AG10803 (cell line): ENCODE measurements at places on chromosomes 1 and 21.

GRCh38 chr1:193588311-193589082, 402.1 kb upstream of the B3GALT2 start:
- no peak for DNase-seq

GRCh38 chr1:156908541-156908940, 11.9 kb upstream of the LRRC71 start:
- DNase-seq: no peak

GRCh38 chr1:27522432-27523336, 32.7 kb upstream of the WASF2 start:
- no peak for DNase-seq

- no peak for DNase-seq
These were observed 54.7 kb upstream of the ITPKB start for GRCh38 chr1:226793620-226794276.

DNA sequence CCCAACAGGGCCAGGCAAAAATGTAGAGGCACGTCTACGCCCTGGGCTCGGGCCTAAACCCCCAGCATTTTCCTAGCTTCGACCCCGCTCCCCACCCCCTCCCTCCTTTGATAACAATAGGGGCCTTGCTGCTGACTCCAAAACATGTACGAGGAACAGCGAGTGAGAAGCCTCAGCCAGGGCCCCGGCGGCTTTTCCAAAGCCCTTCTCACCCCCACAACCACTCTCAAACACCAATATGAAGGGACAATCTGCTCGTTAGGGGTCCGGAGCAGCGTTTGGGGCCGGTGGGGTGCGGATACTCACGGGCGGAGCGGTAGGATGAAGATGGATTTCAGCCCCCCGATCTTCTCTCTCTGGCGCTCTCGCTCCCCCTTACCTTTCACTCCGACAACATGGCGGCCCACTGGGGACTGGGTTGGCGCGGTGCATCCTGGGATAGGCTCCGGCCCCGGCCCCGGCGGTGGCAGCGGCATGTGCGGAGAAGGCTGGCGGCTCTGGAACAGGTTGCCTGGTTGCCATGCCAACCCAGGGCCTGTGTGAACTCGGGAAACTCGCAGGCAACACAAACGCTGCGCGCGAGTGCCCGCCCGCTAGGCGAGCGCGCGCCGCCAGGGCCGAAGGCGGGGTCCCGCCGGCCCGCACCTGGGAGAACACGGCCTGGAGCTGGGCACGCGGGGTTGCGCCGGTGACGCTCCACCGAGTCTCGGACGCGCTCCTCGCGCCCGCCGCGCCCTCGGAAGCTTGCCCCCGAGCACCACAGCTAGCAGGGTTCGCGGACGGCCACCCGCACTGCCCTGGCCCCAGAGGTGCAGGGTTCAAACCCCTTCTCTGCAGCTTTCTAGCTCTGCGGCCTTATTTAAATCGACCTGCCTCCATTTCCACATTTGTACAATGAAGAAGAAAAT, at the start of gene PUM1:
Gene PUM1, minus strand, starts transcription at position 408 of the 908 bp plus-strand sequence. CDS start 6,151 bp downstream, outside the sequence.
- peak; percentile 96 for DNase-seq

DNA sequence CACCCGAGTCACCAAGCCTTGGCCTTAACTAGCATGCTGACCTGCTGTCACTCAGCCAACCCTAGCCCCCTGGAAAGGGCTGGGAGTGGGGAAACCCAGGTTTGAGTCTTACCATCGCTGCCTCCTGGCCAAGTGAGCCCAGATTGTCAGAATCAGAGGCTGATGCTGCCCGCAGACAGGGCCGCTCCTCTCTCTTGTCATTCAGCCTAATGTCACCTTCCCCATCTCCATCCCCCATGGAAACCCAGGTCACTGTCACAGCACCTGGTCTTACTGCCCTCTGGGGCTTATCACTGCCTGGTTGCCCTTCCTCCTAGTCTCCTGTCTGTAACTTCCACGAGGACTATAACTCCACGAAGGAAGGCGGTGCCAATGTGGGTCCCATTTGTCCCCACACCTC, 53.6 kb upstream of the CASZ1 start:
- DNase-seq: no peak

DNA sequence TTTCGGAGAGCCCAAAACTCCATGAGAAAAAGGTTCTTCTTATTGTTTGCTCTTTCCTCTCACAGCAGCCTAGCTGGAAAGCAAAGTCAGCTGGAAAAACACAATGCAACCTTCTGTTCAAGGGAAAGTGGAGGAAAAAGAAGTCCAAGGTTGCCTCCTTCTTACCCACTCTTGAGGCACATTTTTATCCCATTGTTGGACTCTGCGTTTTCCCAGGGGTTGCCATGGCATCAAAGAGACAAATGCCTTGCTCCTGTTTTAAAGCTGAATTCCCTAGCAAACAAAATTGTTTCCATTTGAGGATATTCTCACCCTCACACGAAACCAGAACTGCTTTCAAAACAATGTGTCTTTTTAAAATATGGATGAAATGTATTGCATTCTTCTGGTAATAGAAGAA, 45.1 kb upstream of the PALMD start:
- DNase-seq: peak; percentile 75

DNA sequence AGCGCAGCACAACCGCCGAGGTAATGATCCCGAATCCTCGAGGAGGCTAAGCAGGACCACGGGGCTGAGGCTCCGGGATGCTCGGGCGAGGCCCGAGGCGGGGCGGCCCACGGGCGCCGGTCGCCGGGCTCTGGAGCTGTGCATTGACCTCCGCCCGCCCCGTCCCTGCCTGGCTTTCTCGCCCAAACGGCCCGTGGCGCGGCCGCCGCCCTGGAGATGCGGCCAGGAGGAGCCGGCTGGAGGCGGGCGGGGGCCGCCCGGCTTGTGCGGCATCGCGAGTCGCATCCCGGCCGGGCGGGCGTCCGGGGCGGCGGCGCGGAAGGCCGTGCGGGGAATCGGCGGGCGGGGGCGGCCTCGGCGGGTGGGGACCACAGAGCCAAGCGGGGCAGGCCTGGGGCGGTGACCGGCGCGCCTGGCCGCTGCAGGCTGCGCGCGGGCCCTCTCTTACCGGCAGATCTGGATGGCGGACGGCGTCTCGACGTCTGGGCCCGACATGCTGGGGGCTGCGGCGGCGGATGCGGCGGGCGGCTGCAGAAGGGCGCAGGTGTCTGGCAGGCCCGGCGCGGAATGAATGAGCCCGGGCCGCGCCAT, 663 bp downstream of the ACOT7 start:
- DNase-seq: no peak

DNA sequence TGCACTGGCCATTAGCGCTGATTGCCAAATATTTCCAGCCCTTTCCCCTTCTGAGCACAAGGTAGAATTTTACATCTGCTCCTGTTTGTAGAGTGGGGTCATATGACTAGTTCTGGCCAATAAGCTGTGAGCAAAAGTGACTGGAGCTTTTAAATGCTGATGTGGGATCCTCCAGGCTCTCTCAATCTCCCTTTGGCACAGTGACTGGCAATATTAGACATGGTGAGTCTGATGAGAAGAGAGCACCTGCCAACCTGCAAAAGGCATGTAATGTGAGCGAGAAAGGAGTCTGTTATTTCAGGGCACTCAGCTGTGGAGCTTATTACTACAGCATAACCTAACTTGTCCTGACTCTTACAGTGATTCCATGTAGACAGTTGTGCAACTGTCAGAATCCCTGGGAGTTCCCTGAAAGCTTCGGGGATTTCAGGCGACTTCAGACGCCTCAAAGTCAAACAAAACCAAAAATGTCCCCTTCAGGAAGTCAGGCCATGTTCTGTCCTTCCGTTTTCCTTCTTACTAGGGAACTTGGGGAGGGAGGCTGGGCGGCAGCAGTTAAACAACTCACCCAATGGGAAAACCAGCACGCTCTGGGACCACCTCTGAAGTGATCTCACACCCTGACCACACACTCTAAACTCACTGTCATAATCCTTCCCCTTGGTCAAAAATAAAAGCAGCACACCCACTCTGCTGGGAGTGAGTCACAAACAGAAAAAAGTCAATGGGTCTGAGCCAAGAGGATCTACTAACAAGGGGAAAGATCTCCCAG, 3.6 kb upstream of the RASSF5 start:
- DNase-seq: peak; percentile 94

GRCh38 chr1:207335138-207335537, 13.7 kb downstream of the CD55 start:
- DNase-seq: no peak

- DNase-seq: no peak
These were observed 57.9 kb upstream of the TENT5B start for GRCh38 chr1:27070390-27071048.

DNA sequence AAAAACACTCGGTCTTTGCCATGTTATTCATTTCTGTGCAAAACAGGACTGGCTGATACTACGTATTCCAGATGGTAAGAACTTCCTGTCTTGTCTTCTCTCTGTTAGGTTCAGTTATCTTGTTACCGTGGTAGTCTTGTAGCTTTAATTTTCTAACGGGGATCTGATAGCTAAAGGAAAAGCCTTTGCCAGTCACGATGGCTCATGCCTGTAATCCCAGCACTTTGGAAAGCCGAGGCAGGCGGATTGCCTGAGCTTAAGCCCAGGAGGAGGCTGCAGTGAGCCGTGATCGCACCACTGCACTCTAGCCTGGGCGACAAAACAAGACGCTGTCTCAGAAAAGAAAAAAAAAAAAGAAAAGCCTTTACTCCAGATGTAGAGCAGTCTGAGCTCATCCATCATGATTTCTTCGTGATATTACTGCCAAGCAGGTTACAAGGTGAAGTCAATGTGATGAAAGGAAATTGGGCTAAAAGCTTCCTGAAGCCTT, 11.1 kb upstream of the MSTO1 start:
- peak; percentile 48 for DNase-seq

DNA sequence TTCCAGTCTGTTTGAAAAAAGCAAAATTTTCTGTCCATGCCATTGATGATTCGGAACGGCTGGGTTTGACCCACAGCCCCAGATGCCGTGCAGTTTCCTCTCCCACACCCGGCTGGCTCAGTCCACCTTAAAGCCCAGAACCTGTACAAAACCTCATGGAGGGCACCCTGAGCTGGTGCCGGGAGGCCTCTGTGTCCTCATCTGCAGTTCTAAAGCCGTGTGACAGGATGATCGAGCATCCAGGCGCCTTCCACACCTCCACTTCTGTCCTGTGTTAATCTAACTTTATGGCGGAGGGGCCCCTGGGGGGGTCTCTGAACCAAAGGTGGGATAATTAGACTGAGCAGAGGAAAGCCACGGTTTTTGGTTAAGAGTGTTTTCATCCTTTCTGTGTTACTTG, 49.6 kb downstream of the SLC37A1 start:
- DNase-seq: no peak

DNA sequence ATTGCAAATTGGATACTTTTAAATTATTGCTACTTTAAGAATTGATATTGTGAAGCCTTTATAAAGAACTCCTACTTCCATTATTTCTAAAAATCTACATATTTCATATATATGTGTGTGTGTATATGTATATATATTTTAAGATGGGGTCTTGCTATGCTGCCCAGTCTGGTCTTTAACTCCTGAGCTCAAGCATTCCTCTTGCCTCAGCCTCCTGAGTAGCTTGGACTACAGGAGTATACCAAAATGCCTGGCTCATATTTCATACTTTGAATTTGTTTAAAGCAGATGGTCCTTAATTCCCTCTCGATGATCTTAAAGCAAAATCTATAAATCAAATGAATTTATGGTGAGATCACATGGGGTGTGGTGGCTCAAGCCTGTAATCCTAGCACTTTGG, 25.1 kb upstream of the CPLANE2 start:
- DNase-seq: no peak

DNA sequence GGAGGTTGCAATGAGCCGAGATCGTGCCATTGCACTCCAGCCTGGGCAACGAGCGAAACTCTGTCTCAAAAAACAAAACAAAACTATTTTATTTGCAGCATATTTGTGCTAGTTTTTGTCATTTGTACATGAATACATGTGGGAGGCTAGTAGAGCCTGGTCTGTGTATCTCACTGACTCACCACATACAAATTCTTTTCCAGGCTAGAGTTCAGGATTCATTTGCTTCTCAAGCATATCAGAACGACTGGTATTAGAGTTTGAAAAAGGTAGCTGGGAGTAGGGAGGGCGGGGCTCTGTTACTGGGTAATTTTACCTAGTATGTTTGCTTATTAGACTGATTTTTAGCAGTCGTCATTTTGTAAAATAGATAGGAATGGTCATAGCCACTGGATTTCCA, 4.5 kb upstream of the TOR3A start:
- peak; percentile 58 for DNase-seq

DNA sequence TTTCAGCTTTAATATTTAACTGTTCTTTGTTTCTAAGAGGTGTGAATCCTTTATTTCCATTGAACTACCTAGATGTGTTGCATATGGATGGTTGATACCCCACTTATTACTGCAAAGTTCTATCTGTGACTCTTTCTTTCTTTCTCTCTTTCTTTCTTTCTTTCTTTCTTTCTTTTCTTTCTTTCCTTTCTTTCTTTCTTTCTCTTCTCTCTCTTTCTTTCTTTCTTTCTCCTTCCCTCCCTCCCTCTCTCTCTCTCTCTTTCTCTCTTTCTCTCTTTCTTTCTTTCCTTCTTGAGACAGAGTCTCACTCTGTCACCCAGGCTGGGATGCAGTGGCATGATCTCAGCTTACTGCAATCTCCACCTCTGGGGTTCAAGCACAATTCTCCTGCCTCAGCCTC, 34.1 kb downstream of the GABPB2 start:
- no peak for DNase-seq

GRCh38 chr1:80917826-80918225, 882.9 kb upstream of the ADGRL2 start:
- DNase-seq: no peak

GRCh38 chr1:172936088-172936645, 114.6 kb downstream of the TNFSF18 start:
- no peak for DNase-seq

DNA sequence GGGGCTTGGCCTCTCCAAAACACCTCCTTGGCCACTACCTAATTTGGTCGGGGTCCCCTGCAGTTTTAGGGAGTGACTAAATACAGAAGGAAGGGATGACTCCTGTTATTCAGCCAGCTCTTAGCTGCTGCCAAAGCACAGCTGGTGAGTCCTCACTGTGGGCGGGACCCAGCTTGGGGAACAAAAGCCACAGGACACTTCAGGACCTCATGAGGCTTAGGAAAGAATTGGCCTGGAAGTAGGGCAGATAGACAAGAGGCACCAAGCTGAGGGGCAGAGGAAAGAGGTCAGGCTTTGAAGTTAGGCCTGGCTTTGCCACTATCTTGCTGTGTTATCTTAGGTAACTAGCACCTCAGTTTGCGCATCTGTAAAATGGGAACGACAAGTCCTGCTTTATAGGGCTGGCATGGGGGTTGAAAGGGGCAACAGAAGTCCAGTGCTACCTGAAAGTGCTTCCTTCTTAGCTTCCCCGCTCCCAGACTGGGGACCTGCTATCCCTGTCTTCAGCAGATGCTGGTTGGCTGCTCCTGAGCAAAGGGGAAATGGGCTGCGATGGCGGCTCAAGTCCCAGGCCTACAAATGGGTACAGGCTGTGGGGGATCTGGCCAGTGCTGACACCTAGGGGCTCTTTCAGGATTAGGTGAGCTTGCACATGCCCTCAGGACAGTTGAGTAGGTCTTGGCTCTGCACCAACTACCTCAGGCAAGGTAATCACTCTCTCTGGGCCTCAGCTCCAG, 15.7 kb downstream of the IFI6 start:
- peak; percentile 80 for DNase-seq
